ENCODE measurements at places on chromosomes 4 and X.

- DNase-seq, result no peak
Observed at GRCh38 chrX:105483011-105483410, 262.5 kb upstream of the TEX13A start.

DNA sequence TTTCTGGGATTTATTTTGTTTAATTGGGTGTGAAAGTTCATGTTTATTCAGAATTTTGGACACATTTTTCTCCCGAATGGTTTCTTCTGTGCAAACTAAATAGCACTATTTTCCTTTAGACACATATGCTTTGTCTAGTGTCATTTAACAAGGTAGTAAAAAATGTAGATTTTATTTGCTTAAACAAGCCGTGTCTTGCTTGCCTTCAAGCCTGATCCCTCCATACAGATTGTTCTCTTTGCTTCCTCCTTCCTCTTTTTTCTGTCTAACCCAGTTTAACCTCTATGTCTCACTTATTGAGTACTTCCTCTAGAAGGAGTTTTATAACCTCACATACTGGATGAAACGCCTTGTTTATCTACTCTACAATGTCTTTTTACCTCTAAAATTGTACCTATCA, 211.8 kb downstream of the NPFFR2 start:
- DNase-seq, result no peak

GRCh38 chr4:1082215-1083182, 30.9 kb downstream of the RNF212 start:
- DNase-seq, result no peak

GRCh38 chr4:122525865-122526264, 69.3 kb upstream of the IL2 start:
- no peak for DNase-seq

- no peak for DNase-seq
Observed at GRCh38 chr4:7747062-7747385, 192.6 kb downstream of the AFAP1 start.

- no peak for DNase-seq
Observed at GRCh38 chrX:2243913-2244460, 256.8 kb downstream of the DHRSX start.

GRCh38 chr4:25803720-25804225, 59.0 kb downstream of the SEL1L3 start:
- DNase-seq, result no peak

DNA sequence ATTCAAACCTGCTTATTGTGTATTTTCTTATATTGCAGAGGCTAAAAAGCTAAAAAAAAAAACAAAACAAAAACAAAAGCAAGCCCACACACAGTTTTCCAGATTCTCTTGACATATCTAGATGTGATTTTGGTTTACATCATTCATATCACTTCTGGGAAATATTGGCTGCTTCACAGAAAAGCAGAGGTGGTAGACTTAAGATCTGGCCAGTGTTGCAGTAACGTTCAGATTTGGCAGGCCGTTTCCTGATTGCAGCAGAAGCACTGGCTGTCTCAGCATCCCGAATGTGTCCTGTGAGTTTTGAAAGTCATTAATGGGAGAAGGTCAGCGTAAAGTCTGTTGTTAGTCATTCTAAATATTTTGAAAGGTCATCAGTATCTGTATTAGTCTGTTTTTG, 2062.0 kb downstream of the ARAP2 start:
- no peak for DNase-seq

- no peak for DNase-seq
Observed at GRCh38 chrX:10156199-10157031, at the start of gene CLCN4. Gene CLCN4 (plus strand): TSS chrX:10156975. CDS start chrX:10185033, 28,058 bp downstream.

DNA sequence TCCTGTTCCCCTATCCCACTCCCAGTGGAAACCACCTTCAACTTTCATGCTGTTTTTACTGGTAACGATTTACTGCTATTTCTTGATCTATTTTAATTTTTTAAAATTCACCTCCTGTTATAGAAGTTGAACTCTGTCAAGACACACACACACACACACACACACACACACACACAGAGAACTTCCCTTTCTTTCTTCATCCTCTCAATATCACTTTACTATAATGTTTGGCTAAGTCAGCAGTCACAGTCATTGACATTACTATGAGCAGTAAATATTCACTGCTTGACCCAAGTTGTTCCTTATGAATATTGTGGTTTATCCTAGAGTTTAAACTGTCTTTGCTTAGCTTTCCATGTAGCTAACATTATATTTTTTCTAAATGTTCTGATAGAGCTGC, 24.0 kb upstream of the SGMS2 start:
- DNase-seq, result no peak

DNA sequence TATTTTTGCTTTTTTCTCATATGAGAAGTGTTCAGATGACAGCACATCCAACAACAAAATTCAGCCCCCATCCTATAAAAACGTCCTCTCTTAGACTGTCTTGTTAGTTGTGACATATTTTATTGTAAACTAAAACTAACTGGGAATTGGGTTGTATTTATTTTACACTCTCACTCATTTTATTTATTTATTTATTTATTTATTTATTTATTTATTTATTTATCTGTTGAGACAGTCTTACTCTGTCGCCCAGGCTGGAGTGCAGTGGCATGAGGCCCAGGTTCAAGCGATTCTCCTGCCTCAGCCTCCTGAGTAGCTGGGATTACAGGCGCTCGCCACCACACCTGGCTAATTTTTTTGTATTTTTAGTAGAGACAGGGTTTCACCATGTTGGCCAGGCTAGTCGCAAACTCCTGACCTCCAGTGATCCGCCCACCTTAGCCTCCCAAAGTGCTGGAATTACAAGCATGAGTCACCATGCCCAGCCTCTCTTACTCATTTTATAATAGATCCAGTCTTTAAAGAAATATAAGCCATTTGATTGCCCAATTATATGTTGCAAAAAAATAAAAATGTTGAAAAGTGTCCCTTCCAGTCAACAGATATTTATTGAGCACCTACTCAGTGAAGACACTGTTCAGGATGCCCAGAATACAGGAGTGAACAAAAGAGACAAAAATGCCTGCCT, 44.6 kb downstream of the PALLD start:
- DNase-seq, result no peak

DNA sequence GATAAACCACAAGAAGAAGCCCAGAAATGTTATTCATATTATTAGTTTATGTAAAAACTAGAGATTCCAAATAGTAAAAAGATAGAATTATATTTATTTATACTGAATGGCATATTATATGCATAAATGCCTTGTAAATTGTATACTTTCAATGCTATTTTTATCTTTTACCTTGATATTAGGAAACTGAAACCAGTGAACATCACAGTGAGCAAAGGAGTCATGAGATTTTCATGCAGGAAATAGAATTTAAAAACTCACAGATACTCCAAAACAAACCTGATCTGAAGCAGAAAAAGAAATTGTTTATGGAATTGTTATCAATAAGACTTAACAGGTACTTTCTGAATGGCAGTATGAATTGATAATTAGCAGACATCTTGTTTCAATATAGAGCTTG, 207.3 kb upstream of the CENPE start:
- no peak for DNase-seq

DNA sequence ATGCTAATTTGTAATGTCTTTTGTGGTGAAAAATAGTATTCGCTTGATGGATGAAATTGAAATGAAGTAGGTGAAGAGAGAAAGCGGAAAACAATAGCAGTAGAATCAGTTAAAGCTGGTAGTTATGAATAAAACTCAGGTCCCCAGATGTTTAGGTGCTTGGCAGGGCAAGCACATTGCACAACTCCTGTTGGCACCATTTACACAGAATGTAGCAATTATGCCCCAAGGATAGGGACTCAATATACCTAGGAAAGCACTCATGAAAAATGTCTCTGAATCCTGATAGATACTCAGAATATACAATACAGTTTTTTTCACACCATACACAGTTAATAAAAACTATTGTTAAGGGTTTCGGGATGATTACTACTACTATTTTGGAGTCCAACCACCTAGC, 26.5 kb upstream of the GRIA3 start:
- DNase-seq, result no peak

- DNase-seq, result no peak
Observed at GRCh38 chr4:16265820-16266219, 39.5 kb upstream of the TAPT1 start.

DNA sequence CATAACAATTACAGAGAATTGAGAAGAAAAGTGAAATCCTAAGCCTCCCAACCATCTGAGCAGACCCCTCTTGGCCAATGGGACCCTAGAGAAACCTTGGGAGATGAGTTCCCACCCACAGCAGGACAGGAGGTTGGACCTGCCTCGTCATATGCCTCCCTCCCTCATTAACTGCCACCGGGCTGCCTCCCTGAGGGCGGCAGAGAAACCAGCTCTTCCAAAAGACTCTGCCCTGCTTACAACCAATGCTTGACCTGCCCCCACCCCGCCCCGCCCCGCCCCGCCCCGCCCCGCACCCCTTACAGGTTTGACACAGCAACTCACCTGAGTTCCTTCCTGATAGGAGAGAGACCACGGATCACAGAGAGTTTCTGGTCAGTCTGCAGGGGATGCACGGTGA, 86.1 kb downstream of the ADRA2C start:
- DNase-seq, result no peak

DNA sequence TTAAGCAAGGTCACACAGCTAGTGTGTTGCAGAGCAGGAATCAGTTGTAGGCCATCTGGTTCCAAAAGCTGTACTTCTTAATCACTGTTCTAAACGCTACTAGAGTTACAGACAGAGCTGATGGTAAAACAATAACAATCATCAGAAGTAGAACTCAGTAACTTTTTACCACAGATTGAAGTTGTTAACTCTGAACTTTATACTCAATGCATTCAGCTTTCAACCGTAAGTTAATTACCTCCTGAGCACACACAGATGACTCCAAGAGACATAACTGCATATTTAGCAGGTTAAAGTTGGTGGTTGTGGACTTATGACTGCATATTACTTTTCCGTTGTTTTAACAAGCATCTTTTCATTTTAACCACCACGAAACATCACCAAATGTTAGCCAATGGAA, 127.3 kb downstream of the PRSS12 start:
- no peak for DNase-seq

- no peak for DNase-seq
Observed at GRCh38 chr4:47490550-47490949, 5.5 kb downstream of the ATP10D start.

GRCh38 chrX:82038793-82039192, 836.9 kb downstream of the SH3BGRL start:
- DNase-seq, result no peak
